ENCODE measurements at places on chromosomes 6 and 20.
A peak's percentile ranks its signal among the peaks of the same experiment; 100 is the strongest.

DNA sequence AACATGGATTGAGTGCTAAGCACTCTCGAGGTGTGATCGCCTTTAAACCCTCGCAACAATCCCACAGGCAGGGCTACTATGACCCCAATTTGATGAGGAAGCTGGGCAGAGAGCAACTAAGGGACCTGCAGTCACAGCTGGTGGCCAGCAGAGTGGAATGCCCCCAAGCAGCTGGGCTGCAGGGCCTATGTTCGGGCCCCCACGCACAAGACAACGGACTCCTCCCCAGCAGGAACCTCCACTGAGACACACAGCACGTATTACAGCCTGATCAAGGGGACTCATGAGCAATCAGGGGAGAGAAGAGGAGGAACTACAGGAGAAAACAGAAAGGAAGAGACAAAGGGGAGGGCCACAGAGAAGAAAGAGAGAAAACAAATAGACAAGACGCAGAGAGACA is 21.7 kb downstream of the CST7 start:
- peak; percentile 32 for DNase-seq

DNA sequence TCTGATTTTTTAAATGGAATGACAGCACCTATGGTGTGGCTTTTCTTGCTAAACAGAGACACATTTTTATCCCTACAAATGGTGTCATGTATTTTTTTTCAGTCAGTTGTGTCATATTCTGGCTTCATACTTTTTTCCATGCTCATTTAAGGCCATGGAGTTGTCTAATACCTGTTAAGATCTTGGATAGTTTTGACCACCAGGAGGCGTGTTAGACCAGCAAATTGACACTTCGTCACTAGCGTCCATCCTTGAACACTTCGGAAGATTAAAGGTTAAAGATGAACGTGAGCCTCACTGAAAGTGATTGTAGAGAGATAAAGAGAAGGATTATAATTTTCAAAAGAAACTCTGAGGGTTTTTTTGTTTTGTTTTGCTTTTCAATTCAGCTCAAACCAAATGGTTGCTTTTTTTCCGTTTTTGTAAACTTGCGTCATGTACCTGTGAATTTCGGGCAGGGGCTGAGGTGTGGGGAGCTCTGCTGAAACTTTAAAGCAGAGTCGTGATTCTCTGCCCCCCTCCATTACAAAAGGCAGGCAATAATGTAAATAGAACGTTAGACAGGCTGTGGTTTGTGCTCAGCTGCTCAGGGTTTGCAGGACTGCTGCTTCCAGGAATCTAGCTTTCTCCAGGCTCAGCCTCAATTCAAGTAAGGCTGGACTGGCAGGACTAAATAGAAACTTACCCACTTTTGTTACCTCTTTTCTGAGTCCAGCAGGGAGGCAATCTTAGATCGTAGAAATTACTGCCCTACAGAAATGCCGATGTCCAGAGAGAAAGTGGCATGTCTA is 245.1 kb downstream of the FOXA2 start:
- no peak for DNase-seq

DNA sequence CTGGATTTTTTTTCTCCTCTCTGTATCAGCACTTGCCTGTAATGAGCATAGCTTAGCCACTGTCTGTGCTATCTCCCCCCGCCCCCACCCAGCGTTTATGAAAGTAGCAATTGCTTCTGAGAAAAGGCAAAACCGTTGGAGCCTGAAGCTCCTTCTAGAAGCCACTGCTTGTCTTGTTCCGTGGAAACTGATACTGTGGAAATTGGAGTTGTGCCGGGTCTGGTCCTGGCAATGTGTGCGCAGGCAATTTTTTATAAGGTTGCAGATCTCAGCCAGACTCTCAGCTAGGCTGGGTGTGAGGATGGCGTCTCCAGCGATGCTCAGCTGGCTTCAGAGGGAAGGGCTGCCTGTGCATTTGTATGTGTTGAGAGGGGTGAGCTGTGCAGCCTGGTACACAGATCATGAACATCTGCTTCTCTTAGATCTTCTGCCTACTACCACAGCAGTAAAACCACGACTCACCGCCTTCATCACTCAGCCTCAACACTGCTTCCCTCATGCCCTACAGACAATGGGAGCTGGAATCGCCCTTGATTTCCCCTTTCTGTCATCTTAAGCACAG is 72.4 kb upstream of the GTSF1L start:
- no peak for DNase-seq

DNA sequence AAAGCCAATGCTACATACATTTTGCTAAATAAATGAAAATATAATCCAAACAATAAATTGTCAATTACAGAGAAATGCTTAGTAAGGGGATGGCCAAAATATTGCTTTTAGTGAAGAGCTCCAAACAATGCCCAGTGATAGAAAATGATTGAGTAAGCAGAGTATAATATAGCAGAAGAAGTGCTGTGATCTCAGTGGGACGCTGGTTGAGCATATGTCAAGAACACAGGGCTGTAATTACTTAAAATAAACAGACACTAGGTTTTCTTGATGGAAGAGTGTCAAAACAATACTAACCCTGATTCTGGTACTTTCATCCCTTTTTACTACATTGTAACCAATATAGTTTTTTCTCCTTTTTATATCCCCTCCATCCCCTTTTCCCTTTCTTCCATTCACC is 150.3 kb downstream of the GRIK2 start:
- DNase-seq: no peak

DNA sequence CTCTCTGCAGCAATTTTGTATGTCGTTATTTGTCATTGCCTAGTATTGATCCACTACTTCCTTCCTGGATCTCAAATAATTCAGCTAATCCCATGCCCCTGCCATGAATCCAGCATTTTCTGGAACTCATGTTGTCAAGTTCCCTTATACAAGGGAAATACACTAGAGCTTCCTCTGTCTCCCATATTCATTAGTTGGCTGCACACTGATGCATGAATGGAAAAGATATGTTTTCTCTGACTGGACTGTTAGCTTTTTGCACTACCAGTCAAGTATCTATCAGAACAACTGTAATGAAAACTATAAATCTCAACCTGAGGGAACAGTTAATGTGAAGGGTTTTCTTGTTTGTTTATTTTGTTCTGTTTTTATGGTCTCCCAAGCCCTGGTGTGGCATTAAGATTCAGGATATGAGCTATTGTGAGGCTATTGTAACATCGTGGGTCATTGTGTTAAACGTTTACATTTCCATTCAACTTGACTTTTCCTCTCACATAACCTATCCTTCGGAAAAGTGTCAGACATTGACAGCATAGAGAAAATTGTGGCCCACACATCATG is 102.5 kb upstream of the FAM8A1 start:
- no peak for DNase-seq

DNA sequence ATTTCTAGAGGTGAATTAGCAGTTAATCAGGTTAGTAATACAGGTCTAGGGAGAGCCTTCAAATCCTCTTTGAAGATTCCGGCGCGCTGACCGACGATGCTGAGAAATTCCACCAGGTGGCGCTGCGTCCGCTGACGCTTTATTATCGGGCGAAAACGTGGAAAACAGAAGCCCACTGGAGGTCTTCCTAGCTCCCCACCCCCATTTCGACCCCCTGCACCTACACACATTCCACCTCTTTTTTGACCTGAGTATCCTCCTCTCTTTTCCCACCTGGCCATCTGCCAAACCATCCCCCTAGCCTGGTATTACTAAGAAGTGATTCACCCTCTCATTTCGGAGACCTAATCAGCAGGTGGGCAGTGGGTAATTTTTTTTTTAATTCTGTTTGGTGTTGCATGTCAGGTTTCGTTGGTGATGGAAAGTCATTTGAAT is 65.4 kb upstream of the RIN2 start:
- DNase-seq: no peak

DNA sequence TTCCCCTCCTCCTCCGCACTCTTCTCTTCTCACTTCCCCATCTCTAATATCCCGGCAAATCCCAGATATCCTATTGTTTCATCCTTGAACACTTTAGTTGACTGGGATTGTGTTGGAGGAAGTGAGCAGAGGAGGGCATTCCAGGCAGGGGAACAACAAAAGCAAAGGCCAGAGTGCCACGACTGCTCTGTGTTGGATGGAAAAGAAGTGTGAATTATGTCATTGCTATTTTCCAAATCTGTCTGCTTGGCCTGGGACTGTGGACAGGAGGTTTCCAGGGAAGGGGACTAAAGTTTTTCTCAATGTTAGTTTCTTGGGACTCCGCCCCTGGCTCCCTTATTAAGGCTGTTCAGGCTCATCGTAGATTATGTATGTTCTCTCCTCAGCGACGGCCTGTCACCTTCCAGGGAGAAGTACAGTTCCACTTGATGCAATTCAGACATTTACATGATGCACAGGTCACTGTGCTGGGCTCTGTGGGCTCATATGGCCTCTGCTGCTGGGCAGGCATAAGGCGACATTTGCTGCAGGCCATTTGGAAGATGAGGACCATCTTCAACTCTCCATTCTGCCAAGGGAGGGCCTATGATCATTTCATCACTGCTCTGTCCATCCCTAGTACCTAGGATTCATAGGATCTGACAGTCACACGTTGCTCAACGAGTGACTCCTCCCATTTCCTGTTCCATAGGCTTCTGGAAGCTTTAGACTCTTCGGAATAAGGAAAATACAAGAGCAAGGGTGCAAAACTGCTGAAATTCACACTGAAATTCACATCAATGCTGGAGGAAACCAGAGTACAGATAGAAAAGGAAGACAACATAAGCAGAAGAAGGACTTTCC is 99.1 kb upstream of the KCNK16 start:
- no peak for DNase-seq

DNA sequence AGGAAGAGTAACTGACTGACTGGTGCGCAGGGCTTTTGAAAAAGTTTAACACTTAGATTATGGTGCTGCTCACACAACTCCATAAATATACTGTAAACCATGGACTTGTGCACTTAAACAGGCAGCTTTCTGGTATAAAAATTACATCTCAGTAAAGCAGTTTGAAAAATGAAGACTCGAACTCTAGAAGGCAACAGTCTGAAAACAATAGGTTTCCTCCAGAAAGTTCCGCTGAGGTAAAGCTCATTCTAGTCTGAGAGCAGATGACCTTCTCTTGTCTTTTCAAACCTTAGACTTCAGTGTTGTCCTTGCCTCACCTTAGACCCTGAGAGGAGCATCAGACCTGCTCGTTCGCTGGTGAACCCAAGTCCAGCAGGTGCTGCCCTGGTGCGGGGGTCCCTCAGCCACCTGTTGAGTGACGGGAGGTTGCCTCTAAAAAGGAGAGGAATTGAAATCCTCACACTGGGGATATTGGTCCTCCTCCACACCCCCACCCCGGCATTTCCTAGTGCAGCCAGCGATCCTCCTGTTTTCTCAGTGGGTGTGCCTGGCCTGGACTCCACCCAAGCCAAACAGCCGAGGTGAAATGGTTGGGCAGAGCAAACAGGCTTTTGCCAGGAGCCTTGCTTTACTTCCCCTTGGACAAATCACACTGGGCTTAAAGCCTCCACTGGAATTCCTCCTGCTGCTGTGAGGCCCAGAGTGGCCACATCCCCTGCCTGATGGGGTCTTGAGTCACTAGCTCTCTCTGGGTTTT is 14.7 kb upstream of the PYGB start:
- DNase-seq: no peak

DNA sequence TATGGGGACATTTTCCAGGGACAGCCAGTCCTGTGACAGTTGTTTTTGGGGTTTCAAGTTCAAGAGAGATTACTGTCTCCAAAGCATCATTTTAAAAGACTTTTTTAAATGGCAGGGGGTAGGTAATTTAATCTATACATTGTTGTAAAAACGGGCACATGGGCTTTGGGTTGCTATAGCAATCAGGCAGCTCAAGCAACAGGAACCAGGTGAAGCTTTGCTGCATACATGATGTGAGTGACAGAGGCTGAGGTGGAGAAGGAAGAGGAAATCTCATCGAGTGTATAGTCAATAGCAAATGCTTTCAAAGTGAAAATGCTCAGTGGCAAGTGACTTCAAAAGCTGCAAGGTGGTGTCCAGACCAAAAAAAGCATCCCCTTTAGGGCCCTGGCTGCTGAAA is 277.4 kb upstream of the JAG1 start:
- no peak for DNase-seq

- no peak for DNase-seq
Measured at GRCh38 chr20:53186635-53187034, 214.5 kb downstream of the TSHZ2 start.

GRCh38 chr20:34940081-34940481 is 15.5 kb downstream of the GSS start:
- DNase-seq: no peak

DNA sequence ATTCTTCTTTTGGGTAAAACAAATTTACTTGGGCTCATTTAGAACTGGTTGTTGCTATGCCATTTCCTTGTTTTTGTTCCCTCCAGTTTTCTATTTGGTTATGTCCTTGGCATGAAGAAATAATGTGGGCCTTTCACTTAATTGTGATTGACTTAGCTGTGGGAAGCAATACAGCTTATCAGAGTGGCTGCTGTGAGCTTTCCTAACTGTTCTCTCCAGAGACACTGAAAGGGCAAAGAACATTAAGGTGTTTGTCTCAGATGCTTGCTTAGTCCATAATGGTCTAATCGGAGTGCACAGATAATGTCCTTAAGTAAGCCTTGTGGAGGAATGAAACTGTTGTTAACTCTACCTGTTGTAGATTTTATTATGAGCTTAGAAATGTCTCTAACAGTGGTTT is 56.6 kb downstream of the SH3BGRL2 start:
- DNase-seq: no peak

GRCh38 chr6:118981884-118982574 is 47.1 kb upstream of the MCM9 start:
- DNase-seq: no peak

- DNase-seq: no peak
Measured at GRCh38 chr6:3683331-3683730, 68.2 kb downstream of the PXDC1 start.

DNA sequence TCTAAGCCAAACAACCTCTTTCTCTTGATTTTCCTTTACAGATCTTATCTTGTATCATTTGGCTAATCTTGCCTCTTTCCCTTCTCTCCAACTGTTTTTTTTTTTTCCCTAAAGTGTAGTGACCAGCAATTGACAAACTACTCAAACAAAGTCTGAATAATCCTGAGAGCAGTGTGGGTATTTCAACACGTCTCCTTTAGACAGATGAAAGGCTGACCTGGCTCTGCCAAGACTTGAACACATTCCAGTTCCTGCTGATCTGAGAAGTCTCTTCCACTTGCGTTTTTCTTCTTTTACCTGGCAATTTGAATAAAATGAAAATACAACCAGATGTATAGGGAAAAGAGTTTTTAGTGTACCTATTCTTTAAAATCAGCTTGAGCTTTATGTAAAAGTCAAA is 168.4 kb downstream of the GJA10 start:
- no peak for DNase-seq

DNA sequence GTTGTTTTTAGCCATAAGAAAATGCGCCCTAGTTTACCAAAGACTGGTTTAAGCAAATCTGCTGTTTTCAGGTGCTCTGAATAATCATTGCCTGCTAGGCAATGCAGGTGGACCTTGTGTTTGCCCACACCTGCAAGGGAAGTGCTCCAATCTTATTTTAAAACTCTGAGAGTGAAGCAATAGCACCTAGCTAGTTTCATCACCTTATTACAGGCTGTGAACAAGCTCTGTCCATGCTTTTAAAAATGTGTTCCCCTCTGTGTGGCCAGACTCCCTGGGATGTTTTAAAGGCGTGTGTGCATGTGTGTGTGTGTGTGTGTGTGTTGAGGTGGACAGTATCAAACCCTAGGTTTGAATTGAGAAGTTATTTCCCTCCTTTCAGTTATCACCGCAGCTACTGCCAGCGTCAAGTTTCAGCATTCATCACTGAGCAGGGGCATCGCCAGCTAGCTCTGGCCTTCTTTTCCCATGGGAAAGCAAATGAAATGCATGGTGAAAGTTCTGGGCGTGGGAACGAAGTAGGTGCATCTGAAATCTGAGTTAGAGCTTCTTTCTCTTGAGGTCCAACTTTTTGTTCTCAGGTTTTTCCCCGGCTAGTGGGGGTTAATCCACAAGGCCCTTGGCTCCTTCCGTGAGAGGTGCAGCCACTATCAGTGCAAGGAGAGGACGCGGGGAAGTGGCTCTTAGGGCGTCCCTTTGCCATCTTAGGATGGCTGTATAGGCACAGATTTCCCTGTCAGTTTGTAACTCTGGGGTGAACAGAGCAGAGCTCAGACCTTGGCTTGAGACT is 30.8 kb downstream of the DUSP22 start:
- no peak for DNase-seq
